Right ventricle myocardium inferior (tissue), 1 donor: ENCODE measurements at places on chromosomes 11 and 22. TPM values are rescaled to one million over a fixed set of nuclear protein-coding genes. Genes with fewer than 3 reads are reported as not detected.

DNA sequence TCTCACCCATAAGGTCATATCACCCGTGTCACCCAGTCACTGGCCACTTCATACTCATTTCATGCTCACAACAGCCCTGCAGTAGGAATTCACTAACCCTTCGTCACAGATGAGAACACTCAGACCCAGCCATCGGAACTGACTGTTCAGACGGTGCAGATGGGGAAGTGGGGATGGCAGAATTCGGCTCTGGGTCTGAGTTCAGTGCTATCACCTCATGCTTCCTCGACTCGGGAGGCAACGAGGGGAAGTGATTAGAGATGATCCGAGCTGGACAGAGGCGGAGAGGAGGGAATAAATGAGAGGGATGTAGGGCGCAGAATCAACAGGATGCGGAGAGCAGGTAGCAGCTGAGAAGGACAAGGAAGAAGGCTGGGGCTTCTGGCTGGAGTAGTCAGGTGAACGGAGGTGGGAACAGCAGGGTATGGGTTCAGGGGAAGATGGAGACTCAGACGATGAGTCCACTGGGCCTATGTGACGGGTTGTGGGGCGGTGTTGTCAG, 4.7 kb downstream of the B3GNT6 start:
- no peak for DNase-seq

DNA sequence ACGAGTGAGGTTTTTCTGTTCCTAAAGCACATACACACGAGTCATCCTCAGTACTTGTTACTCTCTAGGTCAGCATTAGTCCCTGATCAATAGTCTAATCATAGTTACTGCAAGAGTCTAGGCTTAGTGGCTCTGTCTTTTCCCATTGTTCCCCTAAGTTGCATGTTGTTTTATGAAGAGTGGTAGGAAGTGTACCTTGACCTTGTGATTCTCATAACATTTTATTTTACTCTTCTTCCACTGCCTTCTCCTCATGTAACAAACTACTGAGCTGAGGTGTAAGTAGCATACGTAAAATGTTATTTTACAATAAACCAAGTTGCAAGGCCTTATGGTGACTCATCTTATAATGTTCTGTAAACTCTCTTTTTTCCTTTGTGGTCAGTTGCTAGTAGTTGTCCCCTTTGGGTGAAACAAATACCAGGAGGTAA, 15.0 kb downstream of the METTL15 start:
- no peak for DNase-seq

C11orf87 gene
- total RNA-seq: not detected

PDGFD gene
- 9.0 TPM for total RNA-seq

GRCh38 chr22:32706149-32706548, 95.4 kb upstream of the TIMP3 start:
- DNase-seq: no peak

SIAE gene
- 83.1 TPM for total RNA-seq

FAM180B gene
- 0.22 TPM for total RNA-seq

- no peak for DNase-seq
Measured at GRCh38 chr22:48951836-48952235, 875.8 kb downstream of the BRD1 start.

CFAP300 gene
- total RNA-seq: 0.89 TPM

DNA sequence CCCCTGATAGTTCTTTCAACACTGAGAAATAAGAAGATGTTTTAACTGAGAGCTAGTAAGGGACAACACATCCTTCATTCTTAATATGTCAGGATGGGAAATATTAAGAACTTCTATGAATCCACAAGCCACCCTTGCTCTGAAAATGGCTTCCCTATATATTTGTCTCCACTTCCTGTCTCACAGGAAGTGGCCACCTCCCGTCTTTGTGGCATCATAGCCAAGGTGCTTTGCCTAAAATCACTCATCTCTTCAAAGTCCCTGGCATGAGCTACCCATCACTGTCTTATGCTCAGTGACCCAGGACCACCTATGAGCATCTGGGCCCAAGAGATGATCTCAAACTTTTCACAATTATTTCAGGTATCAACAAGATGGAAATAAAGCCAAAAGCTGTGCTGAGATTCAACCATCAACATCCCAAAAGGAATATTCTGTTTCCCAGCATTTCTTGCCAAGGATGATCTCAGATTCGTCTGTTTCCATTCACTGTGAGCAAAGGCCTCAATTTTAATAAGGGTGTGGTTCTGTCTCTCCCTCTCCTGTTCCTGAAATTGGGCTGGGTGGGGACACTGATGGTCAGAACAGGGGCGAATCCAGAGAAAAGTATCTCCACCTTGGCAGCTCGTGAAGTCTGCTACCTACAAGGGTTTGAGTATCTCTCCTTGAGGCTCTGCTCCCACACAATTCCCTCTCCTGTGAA, 493.9 kb downstream of the MN1 start:
- DNase-seq: no peak

DNA sequence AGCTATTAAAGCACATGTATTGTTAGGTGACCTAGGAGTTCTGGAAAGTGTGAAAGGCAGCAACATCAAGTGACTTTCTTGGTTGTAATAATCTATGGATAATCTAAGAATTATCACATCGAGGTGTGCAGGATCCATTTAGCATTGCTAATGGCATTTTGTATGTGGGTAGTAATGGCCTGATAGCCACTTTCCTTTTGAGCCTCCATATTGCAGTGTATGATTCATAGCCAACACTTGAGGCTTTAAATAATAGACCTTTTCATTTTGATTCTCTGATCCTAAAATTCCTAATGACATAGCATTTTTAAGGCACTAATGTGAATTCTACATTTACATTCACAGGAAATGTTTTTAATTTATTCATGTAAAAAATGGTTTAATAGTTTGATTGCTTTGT, 759.4 kb downstream of the NELL1 start:
- DNase-seq: no peak

- DNase-seq: no peak
Measured at GRCh38 chr11:121572571-121573059, 119.8 kb upstream of the SORL1-AS1 start.

GRCh38 chr11:32478277-32478731, 43.0 kb upstream of the WT1 start:
- DNase-seq: no peak

DNA sequence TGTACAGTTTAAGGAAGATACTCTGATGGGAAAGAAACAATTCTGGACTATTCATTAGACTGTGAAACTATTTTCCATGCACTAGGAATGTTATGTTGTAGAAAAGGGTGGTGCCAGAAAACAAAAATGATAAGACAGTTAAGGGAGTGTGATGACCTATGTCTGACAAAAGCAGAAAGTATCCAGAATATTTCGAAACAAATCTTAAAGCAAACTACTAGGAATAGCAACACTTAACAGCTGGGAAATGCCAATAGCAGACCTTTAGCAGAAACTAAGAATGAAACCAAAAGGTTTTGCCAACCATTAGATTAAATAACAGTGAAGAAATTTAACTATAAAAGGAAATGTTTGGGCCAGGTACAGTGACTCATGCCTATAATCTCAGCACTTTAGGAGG, 3.3 kb upstream of the ARHGAP20 start:
- DNase-seq: no peak

DNA sequence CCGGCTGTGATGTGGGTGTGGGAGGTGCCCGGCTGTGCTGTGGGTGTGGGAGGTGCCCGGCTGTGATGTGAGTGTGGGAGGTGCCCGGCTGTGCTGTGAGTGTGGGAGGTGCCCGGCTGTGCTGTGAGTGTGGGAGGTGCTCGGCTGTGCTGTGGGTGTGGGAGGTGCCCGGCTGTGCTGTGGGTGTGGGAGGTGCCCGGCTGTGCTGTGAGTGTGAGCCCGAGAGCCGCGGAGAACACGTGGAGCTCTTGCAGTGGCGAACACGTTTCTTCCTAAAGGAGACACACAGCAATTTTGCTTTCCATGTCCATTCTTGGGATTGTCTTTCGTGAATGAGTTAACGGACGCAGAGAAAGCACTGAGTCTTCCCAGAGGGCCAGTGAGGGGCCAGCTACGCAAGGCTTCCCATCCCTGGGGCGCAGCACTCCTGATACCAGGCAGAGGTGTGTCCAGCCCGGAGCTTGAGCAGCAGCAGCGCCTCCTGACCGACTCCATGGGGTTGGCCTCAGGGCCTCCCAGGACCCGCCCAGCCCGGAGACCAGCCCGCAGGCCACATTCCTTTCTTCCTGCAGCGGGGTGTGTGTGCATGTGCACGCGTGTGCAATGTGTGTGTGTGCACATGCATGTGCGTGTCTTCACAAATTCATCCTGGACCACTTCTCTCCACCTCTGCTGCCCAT, 245.0 kb upstream of the B3GAT1 start:
- no peak for DNase-seq

DNA sequence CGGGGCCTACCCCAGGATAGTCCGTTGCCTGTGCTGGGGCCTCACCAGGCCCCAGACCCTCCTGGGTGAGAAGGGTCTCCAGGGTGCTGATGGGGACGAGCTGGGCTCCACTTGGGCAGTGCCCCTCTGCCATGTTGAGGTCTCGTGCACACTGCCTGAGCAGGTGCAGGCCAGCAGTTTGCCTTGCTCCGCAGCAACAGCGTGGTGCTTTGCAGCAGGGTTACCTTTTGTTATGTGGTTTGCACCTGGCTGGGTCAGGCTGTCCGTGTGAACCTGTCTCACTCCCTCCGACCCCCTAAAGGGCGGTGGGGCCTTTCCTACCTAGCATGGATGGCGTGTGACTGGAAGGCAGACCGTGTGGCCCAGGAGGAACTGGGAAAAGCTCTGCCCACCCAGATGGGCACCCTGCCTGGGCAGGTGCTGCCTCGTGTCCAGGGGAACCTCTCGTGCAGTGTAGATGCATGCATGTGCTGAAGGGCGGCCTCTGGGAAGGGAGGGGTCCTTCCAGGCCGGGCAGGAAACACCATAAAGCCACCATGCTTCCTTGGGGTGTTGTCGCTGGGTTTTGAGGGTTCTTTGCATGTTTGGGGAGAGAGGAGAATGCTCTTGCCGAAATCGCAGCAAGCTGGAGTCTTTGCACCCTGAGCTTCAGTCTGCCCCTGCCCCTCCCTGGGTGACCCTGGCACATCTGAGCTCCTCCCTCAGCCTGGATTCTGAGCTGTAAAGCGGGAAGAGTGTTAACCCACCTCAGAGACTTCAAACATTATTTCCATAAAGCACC, 75.4 kb upstream of the PPARA start:
- no peak for DNase-seq

DNA sequence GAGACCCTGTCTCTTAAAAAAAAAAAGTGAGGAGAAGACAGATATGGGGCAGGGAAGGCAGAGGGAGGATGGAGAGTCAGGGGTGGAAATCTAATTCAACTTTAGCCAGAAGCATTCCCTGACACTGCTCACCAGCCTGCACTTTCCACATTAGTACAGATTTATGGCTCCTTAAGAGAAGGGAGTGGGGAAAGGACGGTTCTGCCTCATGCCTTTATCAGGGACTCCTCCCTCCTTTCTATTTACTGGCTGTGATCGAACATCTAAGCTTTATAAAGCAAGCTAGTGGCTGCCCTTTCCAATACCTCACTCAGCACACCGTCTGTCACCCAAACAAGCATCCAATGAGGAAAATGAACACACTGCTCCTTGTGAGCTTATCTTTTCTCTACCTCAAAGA, at the start of gene PATE4:
PATE4 (plus strand) TSS at position 301 of the 400 bp plus-strand sequence; CDS start at position 345, 44 bp downstream.
- no peak for DNase-seq
